Stimulated activated CD4-positive, alpha-beta T cell treated with anti-CD3 and anti-CD28 coated beads, Interleukin-1b, Interleukin-23, amount 100 ng/mL, for 24 hours (primary cell): ENCODE measurements at places on chromosomes 11 and 22.
A peak's percentile ranks its signal among the peaks of the same experiment; 100 is the strongest.

DNA sequence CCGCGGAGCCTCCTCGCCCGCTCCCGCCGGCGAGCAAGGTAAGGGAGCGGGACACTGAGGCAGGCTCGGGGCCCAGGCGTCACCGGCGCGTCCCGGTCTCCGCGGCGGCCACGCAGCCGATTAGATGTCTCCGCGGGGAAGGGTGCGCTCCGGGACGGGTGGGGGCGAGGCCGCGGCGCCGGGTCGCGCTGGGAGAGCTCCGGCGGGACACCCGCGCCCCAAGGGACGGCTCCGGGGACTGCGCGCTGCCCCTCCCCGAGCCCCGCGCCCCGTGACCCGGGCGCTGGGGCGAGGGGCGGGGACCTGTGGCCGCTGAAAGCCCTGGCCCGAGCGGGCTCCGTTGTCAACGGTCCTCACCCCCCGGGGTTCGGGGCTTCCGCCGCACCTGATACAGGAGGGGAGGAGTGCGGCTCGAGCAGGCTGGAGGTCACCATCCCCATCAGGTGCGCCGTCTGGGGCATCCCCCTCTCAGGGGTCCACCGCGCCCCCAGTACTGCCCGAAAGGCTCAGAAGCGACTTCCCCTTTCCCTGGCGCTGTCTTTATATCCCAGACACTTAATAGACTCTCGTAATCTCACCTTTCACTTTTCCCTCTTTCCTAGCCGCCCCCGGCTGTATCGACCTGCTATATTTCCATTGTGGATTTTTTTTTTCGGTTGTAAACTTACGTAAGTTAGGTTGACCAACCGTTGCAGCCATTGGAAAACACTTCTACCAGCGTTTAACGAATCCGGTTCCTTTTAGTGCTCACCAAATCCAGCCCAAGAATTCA is 573 bp downstream of the PPFIA1 start:
- peak; percentile 14 for DNase-seq

- no peak for DNase-seq
Measured at GRCh38 chr22:49820984-49821383, 6.7 kb downstream of the BRD1 start.

GRCh38 chr11:25423436-25424199 is 908.3 kb upstream of the ANO3 start:
- no peak for DNase-seq

GRCh38 chr11:31973172-31973571 is 117.7 kb upstream of the RCN1 start:
- DNase-seq, result no peak

DNA sequence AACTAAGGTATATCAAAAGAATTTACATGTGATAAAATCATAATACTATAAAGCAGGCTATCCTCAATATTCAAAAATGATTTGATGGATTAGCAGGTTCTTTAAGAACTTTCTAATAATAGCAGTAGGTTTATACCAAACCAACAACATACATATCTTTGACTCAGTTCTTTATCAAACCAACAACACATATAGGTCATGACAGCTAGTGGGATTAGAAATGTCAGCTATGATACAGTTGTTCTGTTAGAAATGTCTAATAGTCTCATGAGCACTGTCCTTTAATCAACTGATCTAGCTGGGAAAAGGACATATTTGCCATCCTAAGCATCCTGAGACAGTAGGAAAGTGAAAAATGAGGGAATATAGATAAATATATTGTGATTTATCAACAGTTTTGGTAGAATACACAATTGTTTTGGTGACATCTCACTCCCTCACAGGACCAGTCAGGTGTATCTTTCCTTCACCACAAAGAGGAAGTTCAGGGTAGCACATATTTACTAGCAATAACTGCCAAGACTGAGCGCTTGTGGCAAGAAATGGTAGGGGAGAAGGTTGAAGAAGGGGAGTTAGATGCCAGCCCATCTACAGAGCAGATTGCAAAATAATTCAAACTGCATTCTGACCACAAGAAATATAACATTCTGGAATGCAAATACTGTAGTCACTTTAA is 90.8 kb upstream of the APOA1 start:
- DNase-seq, result no peak

DNA sequence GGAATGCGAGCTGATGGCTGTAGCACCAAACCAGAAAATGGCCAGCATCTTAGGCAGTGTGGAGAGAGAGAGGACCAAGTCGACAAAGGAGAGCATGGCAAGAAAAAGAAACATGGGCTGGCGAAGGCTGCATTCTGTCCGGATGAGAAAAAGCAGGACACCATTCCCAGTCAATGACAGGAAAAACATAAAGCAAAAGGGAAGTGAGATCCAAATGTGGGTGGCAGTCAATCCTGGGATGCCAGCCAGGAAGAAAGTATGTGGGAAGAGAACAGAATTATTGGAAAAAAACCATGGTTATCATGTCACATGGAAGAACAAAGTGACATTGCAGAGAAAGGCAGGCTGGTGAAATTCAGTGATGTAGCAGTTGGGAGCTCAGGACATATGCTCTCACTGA is 36.9 kb upstream of the OR56A1 start:
- DNase-seq, result no peak

- DNase-seq, result no peak
Measured at GRCh38 chr11:113396690-113397089, 9.1 kb downstream of the ANKK1 start.

DNA sequence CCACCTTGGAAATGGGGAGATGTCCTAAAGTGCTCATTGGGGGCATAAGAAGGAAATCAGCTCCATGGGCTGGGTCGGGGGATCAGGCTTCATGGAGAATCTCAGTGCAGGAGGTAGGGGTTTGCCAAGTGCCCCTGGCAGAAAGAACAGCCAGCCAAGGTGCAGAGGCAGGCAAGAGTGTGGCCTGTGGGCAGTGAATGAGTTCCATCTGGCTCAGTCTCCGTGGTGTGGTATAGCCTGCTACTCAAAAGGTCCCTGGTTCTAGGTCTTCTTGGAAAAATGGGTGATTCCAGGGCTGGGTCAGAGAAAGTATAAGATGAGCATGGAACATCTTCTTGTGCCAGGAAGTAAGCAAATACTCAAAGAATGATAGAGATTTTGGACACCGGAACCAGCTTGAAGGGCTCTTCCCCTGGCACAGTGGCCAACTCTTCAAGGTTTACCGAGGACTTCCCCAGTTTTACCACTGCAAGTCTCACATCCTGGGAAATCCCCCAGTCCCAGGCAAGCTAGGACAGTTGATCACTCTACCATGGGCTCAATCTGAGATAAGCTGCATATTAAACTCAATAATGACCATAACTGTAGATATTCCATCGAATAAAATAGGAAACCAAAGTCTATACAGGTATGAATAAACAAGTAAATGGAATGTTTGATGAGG is 10.6 kb upstream of the ARAP1 start:
- no peak for DNase-seq

- DNase-seq, result no peak
Measured at GRCh38 chr11:75595429-75595828, 33.4 kb downstream of the SERPINH1 start.

GRCh38 chr11:74685338-74685737 is 45.9 kb downstream of the CHRDL2 start:
- no peak for DNase-seq

DNA sequence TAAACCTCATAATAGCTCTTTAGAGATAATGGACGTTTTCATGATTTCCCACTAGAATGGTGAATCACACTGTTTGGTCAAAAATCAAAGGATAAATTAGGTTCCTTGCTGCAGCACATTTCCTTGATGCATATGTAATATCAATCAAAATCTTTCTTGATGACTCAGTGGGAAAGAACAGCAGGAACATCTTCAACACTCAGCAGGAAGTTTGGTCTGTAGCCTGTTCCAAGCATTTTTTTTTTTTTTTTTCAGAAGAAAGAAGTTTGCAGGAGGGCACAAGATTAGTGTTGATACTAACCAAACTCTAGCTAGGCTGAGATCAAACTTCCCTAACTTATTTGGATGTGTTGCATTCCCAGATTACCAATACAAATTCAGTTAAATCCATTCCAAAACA is 1529.8 kb downstream of the FAM181B start:
- no peak for DNase-seq

DNA sequence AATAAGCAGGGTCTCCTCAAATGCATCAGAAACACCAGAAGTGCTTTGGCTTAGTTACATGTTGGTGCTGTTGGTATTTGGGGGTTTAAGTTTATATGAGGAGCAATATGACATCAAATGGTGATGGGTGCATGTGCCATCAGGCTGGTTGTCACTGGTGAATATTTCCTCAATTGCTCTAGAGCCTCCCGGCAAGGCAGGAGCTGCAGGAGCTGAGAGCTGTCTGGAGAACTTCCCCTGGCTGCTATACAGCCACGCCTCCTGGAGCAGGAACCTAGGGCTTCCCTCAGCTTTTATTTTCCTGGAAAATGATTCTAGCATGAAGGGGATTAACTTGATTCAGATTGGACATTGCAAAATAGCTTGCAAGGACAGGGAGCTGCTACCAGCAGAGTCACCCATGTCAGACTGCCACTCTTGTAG is 15.8 kb downstream of the IGLL5 start:
- DNase-seq, result no peak

DNA sequence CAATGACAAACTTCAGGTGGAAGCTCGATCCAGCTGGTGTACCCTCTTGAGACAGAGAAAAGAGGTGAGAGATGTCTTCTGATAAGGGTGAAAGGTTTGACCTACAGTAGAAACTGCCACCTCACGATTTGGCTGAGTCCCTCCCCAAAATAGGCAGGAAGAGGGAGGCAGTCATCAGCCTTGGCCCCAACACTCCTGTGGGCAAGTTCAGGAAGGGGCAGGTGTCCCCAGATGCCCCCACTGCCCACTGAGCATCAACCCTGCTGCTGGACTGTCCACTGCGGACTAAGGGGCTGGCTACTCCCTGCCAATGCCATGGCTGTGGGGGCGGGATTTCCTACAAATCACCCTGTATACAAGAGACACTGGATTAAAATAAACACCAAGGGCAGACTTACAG is 441.4 kb downstream of the BUD13 start:
- no peak for DNase-seq

GRCh38 chr11:36062796-36063365 is 119.0 kb downstream of the LDLRAD3 start:
- DNase-seq, result no peak

DNA sequence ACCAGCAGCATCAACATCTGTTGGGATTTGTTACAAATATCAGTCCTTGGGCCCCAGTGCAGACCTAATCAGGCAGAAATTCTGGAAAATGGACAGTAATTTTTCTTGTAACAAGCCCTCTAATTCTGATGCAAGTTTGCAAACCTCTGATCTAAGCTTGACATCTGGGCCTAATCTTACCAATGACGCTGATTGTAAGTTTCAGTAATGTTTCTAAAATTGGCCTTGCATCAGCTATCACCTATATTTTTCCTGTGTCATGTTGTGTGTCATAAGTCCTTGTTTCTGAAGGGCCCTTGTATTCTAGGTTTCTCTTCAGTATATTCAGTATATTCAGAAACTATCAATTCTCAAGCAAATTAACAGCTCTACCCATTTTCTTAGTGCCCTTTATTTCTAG is 36.4 kb downstream of the ZNF215 start:
- DNase-seq, result no peak

- no peak for DNase-seq
Measured at GRCh38 chr22:22802339-22802970, 85.2 kb upstream of the IGLL5 start.

- no peak for DNase-seq
Measured at GRCh38 chr11:111923951-111924350, 5.2 kb downstream of the C11orf52 start.

- DNase-seq, result no peak
Measured at GRCh38 chr11:121482231-121483129, 29.7 kb upstream of the SORL1-AS1 start.

DNA sequence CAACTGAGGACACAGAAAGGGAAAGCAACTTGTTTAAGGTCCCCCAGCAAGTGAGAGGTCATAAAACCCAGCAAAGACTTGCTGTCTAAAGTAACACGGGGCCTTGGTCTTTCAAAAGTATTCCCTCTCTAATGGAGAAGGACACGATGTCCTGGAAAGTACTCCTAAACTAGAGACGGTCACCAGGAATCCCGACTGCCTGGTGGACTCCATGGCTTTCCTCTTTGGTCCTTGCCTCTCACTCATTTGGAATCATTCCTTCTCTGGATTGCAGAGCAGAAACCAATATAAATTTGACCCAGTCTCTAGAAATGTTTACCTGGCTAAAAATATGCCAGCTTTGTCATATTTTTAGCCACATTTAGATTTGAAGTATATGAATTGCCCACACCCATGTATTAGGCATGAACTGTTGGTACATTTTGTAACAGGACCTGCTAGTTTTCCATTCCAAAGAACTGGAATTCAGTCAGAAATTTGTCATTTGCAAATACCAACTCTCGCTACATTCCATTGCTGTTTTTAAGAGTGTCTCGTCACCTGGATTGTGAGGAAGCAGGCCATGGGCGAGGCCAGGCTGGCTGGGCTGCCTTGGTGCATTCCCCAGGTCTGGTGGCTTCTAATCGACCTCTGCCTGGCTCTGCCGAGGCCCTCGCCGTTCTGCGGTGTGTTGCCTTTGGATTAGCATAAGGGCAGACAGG is 12.9 kb downstream of the NAV2 start:
- no peak for DNase-seq

GRCh38 chr22:23220485-23221350 is 40.4 kb downstream of the BCR start:
- no peak for DNase-seq

DNA sequence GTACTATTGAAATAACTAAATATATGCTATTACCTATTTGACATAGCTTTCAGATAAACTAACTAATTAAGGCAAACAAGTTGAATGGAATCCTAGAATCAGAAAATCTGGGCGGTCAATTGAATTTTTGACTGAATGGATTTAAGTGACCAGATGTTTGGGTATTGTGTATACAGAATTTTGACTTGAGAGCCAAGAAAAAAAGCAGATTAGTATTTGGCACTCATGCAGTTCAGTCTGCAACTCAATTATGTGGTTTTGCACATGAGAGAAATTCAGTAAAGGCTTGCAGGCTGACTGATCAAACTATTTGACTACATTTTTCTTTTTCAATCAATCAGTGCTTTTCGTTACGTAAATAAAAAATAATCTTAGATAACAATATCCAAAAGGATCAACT is 254.8 kb downstream of the GUCY1A2 start:
- no peak for DNase-seq

GRCh38 chr11:14054116-14055107 is 91.9 kb downstream of the SPON1 start:
- no peak for DNase-seq

- DNase-seq, result no peak
Measured at GRCh38 chr11:23991165-23991539, 505.7 kb upstream of the LUZP2 start.

DNA sequence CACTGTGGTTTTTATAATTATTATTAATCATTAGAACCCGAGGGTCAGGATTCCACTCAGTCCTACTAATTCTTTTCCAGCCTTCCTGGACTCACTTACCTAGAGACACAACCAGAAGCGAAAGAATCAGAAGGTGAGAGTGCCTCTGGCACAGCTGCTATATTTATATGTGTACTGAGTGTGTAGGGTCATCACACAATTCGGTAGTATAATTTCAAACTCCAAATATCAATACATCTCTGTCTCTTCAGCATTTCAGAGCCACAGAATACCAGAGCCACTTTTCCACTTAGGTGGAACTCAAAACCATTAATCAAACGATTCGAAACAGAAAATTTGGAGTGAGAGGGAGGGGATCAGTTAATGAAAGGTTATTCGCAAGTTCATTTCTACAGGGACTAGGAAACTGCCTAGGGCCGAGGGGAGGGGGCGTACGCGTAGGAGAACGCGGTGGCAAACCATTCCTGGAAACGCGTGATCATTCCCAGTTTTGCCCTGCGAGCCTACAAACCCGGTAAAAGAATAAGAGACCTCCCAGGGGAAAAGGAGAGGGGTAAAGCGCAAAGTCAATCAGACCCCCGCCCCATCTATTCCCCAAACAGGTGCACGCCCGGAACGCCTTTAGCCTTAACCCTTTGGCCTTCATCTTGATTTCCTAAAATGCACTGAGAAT is 5.4 kb downstream of the BSX start:
- no peak for DNase-seq
